Brain pericyte (primary cell): ENCODE measurements at places on chromosomes 12 and 14.

GRCh38 chr12:78121969-78122610, 291.4 kb downstream of the NAV3 start:
- peak; percentile 60 for DNase-seq

DNA sequence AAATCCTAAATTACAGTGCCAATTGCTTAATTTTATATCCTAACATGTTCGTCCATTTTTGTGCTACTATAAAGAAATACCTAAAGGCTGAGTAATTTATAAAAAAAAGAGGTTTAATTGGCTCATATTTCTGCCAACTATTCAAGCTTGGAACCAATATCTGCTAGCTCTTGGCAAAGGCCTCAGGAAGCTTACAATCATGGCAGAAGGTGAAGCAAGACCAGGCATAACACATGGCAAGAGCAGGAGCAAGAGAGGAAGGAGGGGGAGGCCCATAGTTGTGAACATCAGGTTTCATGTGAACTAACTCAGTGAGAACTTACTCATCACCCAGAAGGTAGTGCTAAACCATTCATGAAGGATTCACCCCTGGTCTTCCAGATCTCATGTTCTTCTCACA, 494.3 kb downstream of the CCER1 start:
- DNase-seq: no peak

DNA sequence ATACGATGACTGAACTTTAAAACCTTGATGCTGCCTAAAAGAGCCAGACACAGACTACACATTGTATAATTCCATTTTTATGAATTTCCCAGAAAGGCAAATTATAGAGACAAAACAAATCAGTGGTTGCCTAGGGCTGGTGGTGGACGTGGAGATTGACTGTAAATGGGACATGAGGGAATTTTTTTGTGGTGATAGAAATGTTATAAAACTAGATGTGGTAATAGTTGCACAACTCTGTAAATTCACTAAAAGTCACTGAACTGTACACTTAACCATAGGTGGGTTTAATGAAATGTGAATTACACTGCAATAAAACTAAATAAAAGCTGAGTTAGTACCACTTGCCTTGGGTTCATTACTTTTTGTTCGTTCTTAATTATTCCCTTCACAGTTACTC, 72.1 kb downstream of the PLEKHA5 start:
- DNase-seq: no peak

- DNase-seq: peak; percentile 78
Measured at GRCh38 chr12:65536876-65537681, 258.6 kb downstream of the MSRB3 start.

GRCh38 chr14:64174922-64175782, 119.0 kb downstream of the ESR2 start:
- no peak for DNase-seq

DNA sequence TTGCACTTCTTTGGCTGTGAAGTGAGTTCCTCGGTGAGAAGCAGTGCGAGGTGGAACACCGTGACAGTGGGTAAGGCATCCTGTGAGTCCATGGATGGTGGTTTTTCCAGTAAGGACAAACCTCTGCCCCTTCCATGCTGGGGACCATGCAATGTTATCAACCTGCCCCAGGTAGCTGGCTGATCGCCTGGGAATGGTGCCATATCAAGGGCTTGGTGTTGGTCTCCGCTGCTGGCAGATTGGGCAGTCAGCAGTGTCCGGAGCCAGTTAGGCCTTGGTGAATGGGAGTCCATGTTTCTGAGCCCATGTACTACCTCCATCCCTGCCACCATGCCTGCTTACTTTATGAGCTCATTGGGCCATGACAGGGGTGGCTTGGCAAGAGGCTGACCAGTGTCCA, 114.7 kb upstream of the C14orf180 start:
- no peak for DNase-seq

GRCh38 chr14:22985894-22986507, 3.6 kb upstream of the AJUBA start:
- no peak for DNase-seq

DNA sequence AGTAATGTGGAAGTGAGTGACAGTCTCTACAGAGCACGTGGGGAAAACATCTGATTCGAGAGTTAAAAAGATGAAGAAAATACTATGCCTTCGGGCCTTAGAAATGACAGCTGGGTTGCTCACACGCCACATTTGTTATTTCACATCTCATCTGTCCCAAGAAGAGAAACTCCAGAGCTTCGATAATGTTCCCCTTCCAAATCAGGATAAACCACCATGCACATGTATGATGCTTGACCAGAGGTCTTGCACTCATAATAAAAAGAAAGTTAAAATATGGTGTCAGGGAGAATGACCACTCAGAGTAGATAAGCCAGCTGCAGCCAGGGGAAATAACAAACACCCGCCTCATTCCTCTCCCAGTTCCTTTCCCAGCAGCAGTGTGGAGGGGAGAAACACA, 34.6 kb downstream of the NIN start:
- DNase-seq: no peak

DNA sequence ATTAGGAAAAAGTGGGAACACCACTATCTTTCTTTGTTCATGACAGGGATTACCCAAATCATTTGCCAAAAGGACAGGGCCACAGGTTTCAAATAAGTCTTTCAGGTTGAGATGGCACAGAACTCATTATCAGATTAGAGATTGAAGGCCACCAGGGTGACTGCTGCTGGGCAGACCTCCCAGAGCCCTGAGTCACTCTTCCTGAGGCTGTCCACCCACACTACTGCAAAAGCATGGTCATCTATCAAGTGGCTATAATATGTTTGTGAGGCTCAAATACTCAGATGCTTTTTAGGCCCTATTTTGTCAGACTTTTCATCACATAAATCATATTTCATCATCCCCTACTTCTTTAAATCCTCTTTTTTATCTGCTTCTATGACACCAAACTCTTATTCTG, 155.3 kb upstream of the CCDC196 start:
- no peak for DNase-seq

- no peak for DNase-seq
Measured at GRCh38 chr12:79360936-79361335, 329.8 kb downstream of the PAWR start.

GRCh38 chr14:106846218-106846617, 1319.8 kb downstream of the TMEM121 start:
- DNase-seq: no peak

DNA sequence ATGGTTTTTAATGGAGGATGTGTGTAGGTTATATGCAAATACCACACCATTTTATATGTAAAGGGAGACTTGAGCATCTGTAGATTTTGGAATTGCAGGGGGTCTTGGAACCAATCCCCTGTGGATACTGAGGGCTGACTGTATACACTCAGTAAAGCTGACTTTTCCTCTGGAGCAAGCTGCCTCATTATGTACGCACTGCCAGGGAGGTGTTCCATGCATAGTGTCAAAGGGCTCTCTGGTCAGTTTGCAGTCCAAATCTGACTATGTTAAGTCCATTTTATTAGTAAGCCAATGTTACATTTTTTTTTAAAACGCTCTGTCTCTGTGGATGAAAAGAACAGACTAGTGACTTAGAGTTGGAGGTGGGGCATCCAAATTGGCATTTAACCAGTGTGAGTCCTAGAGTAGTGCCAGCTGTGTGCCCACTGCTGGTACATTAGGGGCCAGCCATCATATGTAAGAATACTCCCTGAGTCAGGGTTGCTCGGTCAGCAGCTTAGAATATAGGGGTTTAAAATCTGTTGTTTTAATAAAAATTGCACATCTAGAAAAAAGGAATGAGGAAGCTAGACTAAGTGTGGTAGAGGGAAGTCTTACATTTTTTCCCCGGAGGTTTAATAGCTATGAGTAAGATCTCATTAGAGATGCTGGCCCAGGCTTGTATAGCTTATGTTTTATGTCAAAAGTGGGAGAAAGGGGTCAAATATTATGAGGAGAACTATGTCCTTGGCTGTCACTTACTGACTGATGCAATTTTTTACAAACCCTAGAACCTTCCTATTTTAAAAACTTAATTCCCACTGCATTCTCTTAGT, 87.0 kb downstream of the TESC start:
- no peak for DNase-seq

- DNase-seq: no peak
Measured at GRCh38 chr14:89247457-89248122, 169.4 kb downstream of the FOXN3 start.

- DNase-seq: peak; percentile 49
Measured at GRCh38 chr12:45268672-45269411, 52.9 kb downstream of the ANO6 start.

GRCh38 chr12:107704041-107704440, 18.4 kb downstream of the PWP1 start:
- DNase-seq: no peak

- DNase-seq: no peak
Measured at GRCh38 chr14:90676912-90677311, 139.3 kb downstream of the TTC7B start.

DNA sequence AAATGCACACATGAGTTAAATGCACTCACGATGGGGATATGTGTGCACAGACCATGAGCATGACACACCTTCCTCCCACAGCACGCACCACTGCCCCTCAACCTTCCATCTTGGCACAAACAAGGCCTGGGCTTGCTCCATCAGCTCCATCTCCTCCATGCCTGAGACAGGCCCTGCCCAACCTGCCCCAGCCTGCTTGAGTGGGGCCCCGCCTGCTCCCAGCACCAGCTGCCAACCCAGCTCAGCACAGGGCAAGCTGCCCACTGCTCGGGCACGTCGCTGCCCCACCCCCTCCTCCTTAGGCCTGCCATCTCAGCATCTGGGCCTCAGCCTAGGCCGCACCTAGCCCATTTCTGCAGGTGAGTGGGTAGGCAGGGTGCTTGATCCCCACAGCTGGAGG, 27.6 kb upstream of the KRT78 start:
- DNase-seq: no peak

DNA sequence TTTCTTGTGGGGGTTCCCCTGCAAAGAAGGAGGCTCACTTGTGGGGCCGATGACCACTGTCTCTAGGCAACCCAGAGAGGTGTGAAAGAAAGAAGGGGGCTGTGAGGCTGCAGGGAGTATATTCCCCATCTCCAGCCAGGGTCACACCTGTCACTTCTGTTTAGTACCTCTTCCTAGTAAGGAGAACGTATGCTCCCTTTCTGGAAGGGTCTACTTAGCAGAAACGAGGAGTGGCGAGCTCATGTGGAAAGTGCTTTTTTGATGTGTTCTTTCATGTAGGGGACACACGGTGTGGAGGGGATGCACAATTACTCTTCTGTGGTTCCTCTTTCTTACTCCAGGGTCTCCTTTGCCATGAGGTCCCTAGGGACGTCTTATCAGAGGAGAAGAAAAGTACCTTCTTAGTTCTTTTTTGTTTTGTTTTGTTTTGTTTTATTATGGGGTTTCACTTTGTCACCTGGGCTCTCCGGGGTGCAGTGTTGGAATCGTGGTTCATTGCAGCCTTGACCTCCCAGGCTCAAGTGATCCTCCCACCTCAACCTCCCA, 58.3 kb downstream of the PRKCH start:
- DNase-seq: no peak

GRCh38 chr12:96211988-96212387, 17.8 kb downstream of the ELK3 start:
- no peak for DNase-seq

GRCh38 chr12:68557011-68557730, 53.5 kb upstream of the RAP1B start:
- DNase-seq: no peak

GRCh38 chr12:14751986-14752385, 51.3 kb downstream of the WBP11 start:
- no peak for DNase-seq

DNA sequence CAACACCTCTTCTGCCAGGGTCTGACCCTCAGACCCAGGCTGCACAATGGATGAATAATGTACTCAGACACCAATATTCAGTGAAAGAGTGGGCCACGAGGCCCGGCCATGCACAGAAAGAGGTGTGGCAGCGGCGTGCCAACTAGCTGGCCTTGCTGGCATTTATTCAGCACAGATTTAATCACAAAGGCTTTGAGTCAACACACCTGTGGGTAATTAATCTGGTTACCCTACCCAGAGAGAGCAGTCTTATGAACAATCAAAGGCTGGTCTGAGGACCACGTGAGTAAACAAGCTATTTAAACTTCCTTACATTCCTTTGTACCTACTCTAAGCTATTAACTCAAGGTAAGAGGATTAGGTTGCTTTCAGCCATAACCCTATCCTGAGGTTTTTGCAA, 324.8 kb downstream of the C12orf50 start:
- DNase-seq: no peak

DNA sequence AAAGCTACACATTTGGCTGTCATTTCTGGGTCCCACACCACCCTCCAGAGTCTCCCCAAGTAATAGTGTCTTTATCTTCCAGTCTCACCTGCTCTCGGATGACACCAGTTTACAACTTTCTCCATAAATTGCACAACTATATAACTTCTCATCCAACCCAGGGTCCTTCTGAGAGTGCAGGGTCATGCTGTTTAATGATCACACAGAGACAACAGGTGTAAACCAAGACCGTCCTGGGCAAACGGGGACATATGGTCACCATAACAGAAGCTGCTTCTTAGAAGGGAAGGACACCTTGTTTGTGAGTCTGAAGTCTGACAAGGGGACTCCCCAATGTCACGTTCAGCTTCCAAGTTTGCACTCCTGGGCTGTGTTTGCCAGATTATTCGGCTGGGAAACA, 74.3 kb downstream of the MAP1LC3B2 start:
- no peak for DNase-seq

DNA sequence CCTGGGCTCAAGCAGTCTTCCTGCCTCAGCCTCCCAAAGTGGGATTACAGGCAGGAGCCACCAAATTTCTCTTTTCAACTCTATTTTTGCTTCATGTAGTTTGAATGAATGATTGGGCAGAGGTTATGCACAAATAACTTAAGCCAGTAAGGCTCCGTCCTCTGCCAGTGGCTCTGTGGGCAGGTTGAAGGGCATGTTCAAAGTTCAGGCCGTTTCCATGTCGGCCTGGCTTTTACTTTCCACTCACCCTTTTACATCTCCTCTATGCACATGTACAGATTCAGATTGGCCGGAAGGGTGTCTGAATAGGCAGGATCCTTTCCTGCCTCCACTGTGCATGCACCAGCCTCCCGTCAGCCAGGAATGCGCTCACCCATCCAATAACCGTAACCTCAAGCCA, 132.3 kb downstream of the EML1 start:
- no peak for DNase-seq

- no peak for DNase-seq
Measured at GRCh38 chr12:122003651-122004611, 17.8 kb upstream of the BCL7A start.

DNA sequence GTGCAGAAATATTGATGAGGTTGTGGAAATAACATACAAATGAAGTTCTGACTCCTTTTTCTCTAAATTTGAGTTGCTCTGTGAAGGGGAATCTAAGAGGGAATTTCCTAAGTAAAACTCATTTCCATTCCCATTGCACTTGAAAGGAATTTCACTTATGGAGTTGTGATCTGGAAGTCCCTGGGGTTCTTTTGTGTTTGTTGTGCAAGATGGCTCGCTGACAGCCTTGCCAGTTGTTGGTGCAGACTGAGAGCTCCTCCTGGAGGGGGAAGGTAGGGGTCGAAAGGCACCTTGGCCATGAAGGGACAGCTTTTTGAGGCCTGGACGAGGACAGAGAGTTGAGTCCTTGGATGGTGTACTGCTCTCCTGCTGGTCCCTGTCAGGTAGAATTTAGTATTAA, 72.0 kb downstream of the C12orf56 start:
- DNase-seq: no peak

GRCh38 chr14:46574978-46575375, 76.6 kb downstream of the RPL10L start:
- DNase-seq: no peak
